ENCODE measurements at places on chromosomes 11 and 22.

- no peak for DNase-seq
These were observed 141.5 kb downstream of the OPCML start for GRCh38 chr11:133390803-133391202.

GRCh38 chr11:110621826-110622225 lies 90.4 kb downstream of the ARHGAP20 start:
- DNase-seq, result no peak

GRCh38 chr11:117711331-117711730 lies 85.7 kb downstream of the DSCAML1 start:
- DNase-seq, result no peak

GRCh38 chr11:57761301-57762234 lies at the start of gene CTNND1:
Gene CTNND1, plus strand, starts transcription at chr11:57761802. Its CDS starts 29,677 bp downstream, at chr11:57791479.
- no peak for DNase-seq

DNA sequence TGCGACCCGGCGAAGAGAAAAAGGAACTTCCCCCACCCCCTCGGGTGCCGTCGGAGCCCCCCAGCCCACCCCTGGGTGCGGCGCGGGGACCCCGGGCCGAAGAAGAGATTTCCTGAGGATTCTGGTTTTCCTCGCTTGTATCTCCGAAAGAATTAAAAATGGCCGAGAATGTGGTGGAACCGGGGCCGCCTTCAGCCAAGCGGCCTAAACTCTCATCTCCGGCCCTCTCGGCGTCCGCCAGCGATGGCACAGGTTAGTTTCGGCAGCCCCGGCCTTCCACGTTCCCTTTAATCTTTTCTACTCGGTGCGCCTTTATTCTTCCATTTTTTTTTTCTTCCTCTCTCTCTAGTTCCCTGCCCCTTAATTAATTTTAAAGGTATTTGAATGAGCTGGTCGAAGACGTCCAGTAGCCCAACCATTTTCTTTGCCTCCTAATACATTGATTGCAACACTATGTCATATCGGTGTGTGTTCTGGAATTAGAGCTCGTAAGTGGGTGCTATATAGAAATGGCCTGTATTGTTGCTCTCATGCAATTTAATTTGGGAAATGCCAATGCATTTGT lies 537 bp downstream of the EP300 start:
- DNase-seq, result peak; percentile 35
